Stimulated activated CD4-positive, alpha-beta T cell treated with anti-CD3 and anti-CD28 coated beads, Interleukin-15, amount 100 ng/mL, for 1 hour (primary cell): ENCODE measurements at places on chromosomes 16 and 17.
A peak's percentile ranks its signal among the peaks of the same experiment; 100 is the strongest.

- no peak for DNase-seq
Observed at GRCh38 chr17:40607641-40608040, 40.0 kb downstream of the SMARCE1 start.

DNA sequence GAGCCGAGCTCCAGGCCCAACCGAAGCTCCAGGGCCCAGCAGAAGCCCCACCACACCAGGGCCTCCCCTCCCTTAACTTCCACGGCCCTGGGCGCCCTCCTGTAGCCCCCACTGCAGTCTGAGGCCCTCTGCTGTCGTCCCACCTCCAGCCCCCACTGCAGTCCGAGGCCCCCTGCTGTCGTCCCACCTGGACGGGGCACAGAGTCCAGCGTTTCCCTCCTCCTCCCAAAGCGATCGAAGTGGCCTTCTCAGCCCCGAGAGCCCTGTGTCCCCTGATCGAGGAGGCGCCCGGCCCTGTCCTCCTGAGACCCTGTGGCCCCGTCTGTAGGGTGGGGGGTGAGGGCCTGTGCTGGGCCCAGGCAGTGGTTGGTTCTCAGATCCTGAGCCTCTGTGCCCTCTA, 25.8 kb upstream of the CACNA1H start:
- DNase-seq: no peak

DNA sequence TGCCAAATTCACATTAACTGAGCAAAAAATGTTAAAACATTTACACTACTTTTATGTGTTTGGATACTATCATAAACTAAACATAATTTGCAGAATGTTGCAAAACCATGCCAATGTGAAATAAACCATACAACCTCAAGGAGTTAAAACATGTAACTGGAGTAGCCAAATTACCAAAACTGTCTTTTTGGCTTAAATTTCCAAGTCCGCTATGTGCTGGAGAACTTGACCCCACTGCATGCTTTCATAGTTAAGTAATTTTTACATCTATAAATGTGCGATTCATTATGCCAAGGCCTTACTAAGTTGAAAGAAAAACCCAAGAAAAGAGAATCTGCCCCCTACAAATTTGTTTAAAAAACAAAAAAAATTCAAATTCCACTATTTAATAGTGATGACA, 28.2 kb downstream of the BRD7 start:
- no peak for DNase-seq

GRCh38 chr16:64312980-64313379, 808.9 kb downstream of the CDH11 start:
- no peak for DNase-seq

DNA sequence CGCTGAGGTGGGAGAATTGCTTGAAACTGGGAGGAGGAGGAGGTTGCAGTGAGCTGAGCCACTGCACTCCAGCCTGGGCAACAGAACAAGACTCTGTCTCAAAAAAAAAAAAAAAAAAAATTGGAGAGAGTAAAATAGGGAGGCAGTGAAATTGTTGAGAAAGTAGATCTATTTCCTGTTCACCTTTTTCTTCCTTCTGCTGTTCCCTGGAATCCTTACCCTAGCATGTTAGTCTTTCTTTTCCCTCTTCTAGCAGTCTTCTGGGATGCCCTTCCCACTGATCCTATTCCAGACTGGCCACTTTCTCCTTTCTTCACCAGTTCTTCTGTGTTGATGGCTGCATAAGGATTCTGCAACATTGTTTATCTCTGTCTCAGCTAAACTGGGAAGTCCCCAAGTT, 3.1 kb downstream of the NME2 start:
- DNase-seq: no peak

- peak; percentile 84 for DNase-seq
Observed at GRCh38 chr17:8073627-8074484, 13.7 kb downstream of the ALOX12B start.

DNA sequence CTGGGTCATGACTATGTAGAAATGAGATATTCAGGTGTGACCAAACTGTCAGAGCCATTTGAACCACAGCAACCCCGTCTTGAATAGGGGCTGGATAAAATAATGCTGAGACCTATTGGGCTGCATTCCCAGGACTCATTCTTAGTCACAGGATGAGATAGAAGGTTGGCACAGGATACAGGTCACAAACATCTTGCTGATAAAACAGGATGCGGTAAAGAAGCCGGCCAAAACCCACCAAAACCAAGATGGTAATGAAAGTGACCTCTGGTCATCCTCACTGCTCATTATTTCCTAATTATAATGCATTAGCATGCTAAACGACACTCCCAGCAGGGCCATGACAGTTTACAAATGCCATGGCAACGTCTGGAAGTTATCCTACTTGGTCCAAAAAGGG, 545.5 kb downstream of the TMEM114 start:
- no peak for DNase-seq

DNA sequence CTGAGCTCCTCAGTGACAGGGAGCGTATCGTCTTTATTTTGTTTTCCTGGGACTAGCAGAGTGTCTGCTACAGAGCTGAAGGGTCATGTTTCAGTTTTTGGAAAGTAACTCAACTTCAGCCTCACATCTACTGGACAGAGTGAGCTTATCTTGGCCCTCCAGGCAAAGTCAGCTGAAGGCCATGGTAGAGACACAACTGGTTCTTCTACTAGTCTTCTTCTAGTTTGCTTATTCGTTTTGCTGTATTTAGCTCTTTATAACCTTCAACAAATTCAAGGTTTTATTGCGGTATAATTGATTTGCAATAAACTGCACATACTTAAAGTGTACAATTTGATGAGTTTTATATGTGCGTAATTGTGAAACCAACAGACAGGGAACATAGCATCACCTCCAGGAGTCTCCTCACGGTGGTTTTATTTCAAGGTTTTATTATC, 6.1 kb upstream of the PRKCA start:
- no peak for DNase-seq

GRCh38 chr17:71709271-71709890, 411.4 kb upstream of the SOX9 start:
- no peak for DNase-seq

DNA sequence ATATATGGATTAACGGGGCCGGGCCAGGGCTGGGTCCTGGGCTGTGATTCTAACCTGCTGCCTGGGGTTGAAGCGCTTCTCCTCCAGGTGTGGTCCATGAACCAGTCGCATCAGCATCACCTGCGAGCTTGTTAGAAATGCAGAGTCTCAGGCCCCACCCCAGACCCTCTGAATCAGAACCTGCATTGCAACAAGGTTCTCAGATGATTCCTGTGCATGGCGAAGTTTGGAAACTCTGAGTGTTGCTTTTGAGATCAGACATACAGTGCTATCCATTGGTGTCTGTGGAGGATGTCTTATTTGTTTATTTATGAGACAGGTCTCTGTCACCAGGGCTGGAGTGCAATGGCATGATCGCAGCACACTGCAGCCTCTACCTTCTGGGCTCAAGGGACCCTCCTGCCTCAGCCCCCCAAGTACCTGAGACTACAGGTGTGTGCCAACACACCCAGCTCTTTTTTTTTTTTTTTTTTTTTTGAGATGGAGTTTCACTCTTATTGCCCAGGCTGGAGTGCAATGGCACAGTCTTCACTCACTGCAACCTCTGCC, 99.8 kb downstream of the PITPNC1 start:
- no peak for DNase-seq
